Tracheal epithelial cell (primary cell): ENCODE measurements at places on chromosomes 1 and 21. TPM values are rescaled to one million over a fixed set of nuclear protein-coding genes. Genes with fewer than 3 reads are reported as not detected.

The HHAT gene
- 7.7 and 9.2 TPM in 2 replicates for total RNA-seq

The PLA2G2C gene
- not detected in 2 replicates for total RNA-seq

The OR13G1 gene
- not detected in 2 replicates for total RNA-seq

The S100A5 gene
- total RNA-seq: 0.48 TPM in 1 of 2 replicates, not detected in the other

The ELAPOR1 gene
- under 0.01 and 0.24 TPM in 2 replicates for total RNA-seq

The ECE1 gene
- total RNA-seq: 42.8 and 80.7 TPM in 2 replicates

The HTR6 gene
- total RNA-seq: not detected in 2 replicates

The SERPINC1 gene
- total RNA-seq: 0.24 TPM in 1 of 2 replicates, not detected in the other

The ATP1B1 gene
- 37.5 and 43.9 TPM in 2 replicates for total RNA-seq

The LAMB3 gene
- total RNA-seq: 1,263 and 1,900 TPM in 2 replicates

The CFH gene
- total RNA-seq: 19.3 and 37.3 TPM in 2 replicates

The FUCA1 gene
- total RNA-seq: 18.8 and 52.5 TPM in 2 replicates

The PYHIN1 gene
- 0.48 TPM in 1 of 2 replicates, not detected in the other for total RNA-seq

The TTLL10 gene
- not detected in 2 replicates for total RNA-seq

The SLC6A9 gene
- total RNA-seq: 11.9 and 14.7 TPM in 2 replicates

The CD1E gene
- not detected in 2 replicates for total RNA-seq

The S100A1 gene
- total RNA-seq: not detected in 2 replicates

The HSD3B2 gene
- not detected in 2 replicates for total RNA-seq

The PANK4 gene
- total RNA-seq: 29.6 and 41.1 TPM in 2 replicates

The SGIP1 gene
- total RNA-seq: 1.4 TPM in 1 of 2 replicates, not detected in the other

The VSIG8 gene
- total RNA-seq: under 0.01 TPM in 1 of 2 replicates, not detected in the other
